ENCODE measurements at places on chromosomes 12 and 14.

- peak; percentile 61 for DNase-seq
These were observed 37.9 kb upstream of the PLEKHG6 start for GRCh38 chr12:6272300-6273204.

DNA sequence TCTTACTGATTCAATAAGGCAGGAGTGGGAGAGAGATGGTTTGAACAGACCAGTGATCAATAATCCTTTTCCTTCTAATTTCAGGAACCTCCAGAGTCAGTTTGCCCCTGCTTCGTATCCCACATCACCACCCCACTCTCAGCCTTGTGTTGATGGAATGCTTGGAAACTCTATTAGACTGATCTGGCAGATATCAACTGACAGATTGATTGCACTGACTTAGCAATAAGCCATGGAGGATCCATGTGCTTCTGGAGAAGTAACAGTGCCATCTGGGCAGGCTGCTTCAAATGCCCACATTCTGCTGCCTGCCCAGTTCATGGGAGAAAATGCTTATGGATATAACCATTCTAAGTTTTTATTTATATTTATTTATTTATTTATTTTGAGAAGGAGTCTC lies 218.0 kb downstream of the SLC2A13 start:
- DNase-seq, result no peak

GRCh38 chr12:4041187-4041885 lies 168.1 kb upstream of the PARP11 start:
- no peak for DNase-seq

DNA sequence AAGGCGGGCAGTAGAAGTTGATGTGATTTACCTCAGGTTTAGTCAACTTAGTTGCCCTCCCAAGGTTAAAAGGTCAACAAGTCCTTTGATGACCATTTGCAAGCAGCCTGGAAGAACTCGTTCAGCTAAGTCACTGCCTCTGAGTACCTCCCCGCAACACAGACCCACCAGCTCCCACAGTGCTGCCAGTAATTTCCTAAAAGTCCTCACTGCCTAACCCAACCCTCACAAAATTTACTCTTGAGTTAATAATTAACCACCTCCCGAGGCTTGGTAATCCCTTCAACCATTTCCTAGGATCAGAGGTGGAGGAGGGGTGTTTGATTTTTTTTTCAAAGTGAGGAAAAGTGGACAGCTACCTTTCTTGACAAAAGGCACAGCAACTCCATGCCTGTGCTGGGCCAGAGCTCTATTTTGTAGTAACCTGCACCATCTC lies 55.8 kb downstream of the MAP3K9 start:
- DNase-seq, result peak; percentile 66

- no peak for DNase-seq
These were observed 15.2 kb downstream of the HEATR5A start for GRCh38 chr14:31405106-31405505.

DNA sequence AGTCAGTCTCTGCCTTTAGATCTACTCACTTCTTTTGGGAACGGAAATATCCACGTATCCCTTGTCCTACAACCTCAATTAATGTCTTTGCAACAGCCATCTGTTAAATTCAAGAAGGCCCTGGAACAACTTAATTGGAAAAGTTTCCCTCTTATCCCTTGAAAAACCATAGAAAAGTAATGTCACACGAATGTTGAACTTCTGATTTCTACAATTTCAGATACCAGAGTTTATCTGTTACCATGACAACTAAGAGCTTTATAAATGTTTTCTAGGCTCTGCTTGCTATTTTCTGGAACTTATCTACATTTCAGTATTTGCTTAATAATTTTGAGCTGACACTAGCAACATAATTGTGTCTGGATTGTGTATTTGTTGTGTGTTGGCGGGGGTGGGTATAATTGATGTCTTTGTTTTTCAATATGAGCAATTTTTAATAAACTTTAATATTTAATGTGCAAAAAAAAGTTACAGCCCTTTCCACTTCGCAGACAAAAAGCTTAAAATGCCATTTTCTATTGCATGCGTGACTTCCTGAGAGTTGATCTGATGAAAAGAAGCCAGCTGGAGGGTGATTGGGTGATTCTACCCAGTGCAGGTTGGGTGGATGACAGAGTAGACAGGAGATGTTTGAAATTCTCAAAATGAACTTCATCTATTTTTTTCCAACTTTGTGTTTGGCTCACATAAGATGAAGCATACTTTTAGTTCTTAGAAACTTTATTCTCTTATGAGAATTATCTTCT lies 11.8 kb upstream of the EDDM3A start:
- no peak for DNase-seq

- no peak for DNase-seq
These were observed 236.2 kb upstream of the FLRT2 start for GRCh38 chr14:85293612-85294234.

- no peak for DNase-seq
These were observed 129.5 kb downstream of the SLC38A6 start for GRCh38 chr14:61110316-61111082.

- DNase-seq, result no peak
These were observed 208.3 kb downstream of the LRIG3 start for GRCh38 chr12:58711974-58712373.

- DNase-seq, result no peak
These were observed 286.0 kb downstream of the TMEM132D start for GRCh38 chr12:129617849-129618248.

GRCh38 chr12:113276306-113276705 lies 55.0 kb downstream of the TPCN1 start:
- no peak for DNase-seq

GRCh38 chr12:13562915-13563742 lies 366.6 kb downstream of the EMP1 start:
- DNase-seq, result no peak

DNA sequence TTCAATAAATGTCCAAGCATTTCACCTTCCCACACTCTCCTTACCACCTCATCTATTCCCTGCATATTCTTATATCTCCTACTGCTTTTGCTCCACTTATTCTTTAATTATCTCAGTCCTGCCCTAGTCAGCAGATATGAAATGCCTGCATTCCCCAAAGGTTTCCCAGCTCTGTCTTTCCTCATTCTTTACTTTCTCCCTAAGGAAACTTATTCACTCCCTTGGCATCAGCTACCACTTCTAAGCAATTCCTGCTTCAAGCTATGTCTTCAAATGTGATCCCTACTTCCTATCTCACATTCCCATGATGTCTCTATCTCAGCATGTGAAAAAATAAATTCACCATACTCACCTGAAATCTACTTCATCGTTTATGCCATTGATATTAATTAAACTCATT lies 111.8 kb downstream of the CAPZA3 start:
- DNase-seq, result no peak

DNA sequence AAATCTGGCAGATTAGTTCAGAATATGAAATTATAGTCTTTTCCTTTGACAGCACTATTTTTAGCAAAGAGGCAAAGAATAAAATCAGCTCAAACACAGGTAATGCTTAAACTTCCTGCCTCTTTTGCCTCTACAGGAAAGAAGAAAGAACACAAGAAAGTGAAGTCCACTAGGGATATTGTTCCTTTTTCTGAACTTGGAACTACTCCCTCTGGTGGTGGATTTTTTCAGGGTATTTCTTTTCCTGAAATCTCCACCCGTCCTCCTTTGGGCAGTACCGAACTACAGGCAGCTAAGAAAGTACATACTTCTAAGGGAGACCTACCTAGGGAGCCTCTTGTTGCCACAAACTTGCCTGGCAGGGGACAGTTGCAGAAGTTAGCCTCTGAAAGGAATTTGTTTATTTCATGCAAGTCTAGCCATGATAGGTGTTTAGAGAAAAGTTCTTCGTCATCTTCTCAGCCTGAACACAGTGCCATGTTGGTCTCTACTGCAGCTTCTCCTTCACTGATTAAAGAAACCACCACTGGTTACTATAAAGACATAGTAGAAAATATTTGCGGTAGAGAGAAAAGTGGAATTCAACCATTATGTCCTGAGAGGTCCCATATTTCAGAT lies 17.4 kb downstream of the TMPO start:
- DNase-seq, result peak; percentile 68

DNA sequence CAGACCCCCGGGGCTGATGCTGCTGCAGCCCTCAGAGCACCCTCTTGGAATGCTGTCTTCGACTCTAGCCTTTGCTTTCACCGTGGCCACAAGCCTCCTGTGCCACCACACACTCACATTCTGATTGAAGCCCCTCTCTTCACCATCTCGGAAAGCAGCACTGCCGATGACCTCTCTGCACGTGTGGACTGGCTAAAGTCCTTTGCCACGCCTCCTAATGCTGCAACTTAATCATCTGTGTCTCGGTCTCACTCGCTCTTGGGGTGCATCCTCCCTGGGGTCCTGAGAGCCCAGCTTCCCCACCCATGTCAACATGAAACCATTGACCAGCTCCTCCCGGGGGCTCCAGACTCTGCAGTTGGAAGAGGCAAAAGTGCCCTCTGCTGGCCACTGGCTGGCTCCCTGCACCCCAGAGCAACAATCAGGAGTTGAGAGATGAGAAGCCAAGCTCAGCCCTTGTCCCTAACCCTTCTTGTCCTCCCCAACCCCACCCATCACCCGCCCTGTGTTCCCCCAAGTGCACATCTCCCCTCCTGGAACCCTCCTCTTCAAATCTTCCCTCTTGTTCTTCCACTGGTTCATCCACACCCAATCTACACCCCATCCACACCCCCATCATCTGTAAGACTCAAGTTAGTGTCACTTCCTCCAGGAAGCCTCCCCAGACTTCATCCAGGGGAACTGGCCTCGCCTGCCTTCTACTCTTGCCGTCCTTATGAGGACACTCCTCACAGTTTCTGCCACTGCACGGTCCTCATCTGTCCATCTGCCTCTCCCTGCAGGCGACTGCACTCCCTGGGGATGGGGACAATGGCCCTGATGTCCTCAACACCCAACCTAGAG lies 23.6 kb upstream of the FAM181A start:
- no peak for DNase-seq

GRCh38 chr12:51108136-51108535 lies 24.7 kb upstream of the CSRNP2 start:
- DNase-seq, result no peak

DNA sequence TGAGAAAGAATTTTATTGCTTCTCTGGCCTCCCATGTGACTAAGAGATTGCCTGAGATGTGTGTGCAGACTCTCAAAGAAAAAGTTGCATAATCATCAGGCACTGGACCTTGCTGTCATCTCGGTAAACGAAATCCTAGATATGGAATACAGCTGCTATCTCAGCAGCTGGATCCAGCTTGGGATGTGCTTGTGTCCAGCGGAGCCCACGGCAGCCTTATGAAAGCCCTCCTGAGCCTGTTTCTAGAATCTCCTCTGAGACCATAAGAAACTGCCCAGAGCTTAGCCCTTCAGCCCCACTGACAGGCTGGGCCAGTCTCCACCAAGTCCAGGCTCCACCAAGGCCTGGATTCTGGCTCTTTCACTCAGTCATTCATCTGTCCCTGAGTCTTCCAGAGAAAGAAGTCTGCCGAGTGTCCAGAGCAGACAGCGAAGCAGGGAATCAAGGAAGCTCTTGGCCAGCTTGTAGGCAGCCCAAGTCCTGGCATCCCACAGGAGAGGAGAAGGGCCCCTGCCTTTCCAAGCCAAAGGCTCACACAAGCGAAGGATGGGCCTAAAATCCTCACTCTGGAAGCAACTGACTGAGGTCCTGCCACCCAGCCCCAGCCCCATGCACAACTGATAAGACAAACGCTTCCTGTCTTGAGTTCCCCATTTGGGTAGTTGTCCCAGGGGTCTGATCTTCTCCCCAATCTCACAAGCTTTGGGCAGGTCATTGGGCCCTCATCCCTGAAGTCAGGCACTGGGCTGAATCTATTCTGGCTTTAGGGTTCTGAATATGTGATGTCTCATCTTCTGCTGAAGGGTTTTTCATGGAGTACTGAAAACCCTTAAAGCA lies 97.8 kb downstream of the SEC23A start:
- no peak for DNase-seq

- DNase-seq, result no peak
These were observed 17.6 kb upstream of the SRP54 start for GRCh38 chr14:34964977-34965764.

GRCh38 chr12:50659260-50659659 lies 104.6 kb upstream of the ATF1 start:
- DNase-seq, result no peak

- peak; percentile 59 for DNase-seq
These were observed 37.5 kb upstream of the FBLN5 start for GRCh38 chr14:91985008-91985407.

GRCh38 chr14:77598366-77599070 lies 17.9 kb downstream of the SPTLC2 start:
- DNase-seq, result peak; percentile 94

GRCh38 chr14:95507701-95508103 lies 8.7 kb downstream of the SYNE3 start:
- peak; percentile 44 for DNase-seq

- no peak for DNase-seq
These were observed 60.4 kb upstream of the CMKLR1 start for GRCh38 chr12:108399514-108399913.
